ENCODE measurements at places on chromosomes 2 and 18.
A peak's percentile ranks its signal among the peaks of the same experiment; 100 is the strongest.

GRCh38 chr2:106030287-106031268 lies 163.5 kb downstream of the UXS1 start:
- peak; percentile 28 for DNase-seq

DNA sequence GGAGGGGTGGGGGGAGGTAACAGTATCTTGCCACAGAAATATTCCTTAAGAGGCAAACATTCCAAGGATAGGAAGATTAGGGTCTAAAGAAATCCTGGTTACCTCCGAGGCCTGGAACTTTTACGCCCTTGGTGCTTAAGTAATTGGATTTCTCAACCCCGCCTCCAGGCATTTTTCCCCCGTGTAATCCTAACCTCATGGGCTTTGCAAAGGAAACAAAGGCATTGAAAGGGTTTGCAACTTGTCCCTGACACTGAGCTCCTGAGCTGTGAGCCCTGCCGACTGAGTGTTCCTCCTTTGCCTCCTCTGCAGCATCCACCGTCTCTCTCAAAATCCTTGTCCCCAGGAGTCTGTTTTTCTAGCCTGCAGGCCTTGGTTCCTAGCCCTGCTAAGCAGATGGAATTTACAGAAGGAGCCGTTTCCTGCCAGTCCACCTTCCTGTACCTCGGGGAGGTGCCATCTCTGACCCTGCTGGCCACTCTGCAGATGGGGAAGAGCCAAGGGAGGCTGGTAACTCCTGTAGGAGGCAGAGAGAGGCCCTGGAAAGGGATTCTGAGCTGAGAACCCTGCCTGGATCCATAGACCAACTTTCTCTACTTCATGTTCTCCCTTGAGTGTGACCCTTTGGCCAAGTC lies 24.2 kb downstream of the TET3 start:
- no peak for DNase-seq

DNA sequence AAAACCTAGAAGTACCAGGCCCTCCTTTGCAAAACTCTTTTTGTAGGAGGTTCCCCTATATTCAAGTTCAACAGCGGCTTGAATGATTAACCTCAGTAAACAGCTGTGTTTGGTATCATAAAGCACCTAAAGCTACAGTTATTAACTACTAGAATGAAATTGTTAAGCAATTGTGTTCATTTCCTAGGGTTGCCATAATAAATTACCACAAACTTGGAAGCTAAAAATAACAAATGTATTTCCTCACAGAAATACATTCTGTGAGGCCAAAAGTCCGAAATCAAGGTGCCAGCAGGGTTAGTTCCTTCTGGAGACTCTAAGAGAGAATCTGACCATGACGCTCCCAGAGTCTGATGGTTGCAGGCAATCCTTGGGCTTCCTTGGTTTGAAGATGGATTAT lies 202.1 kb upstream of the ACVR2A start:
- no peak for DNase-seq

- DNase-seq = no peak
Observed at GRCh38 chr2:168167511-168168263, 79.7 kb downstream of the STK39 start.

- no peak for DNase-seq
Observed at GRCh38 chr2:60992985-60993392, 24.5 kb upstream of the PEX13 start.
